ENCODE measurements at places on chromosomes 4 and X.
A peak's percentile ranks its signal among the peaks of the same experiment; 100 is the strongest.

DNA sequence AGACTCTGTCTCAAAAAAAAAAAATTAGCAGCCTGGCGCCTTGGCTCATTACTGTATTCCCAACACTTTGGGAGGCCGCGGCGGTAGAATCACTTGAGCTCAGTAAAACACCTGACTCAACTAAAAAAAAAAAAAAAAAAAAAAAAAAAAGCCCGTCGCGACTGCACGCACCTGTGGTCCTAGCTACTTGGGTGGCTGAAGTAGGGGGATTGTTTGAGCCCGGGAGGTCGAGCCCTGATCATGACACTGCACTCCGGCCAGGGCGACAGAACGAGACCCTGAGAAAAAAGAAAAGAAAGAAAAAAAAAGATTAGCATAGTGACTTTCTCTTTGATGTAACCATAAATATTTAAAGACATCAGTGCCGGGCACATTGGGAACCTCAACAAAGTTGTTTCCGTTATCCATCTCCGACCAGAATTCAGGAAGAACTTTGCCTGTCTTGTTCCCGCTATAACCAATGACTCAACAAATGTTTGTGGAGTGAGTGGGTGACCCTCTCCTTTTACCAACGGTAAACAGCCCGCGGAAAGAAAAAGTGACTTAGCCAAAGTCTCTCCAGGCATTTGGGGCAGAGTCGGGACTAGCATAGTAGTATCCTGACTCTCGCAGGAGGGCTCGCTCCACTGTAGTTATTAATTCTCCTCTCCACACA lies 553 bp upstream of the MED28 start:
- DNase-seq = no peak

- no peak for DNase-seq
These were observed 43.0 kb upstream of the GABRA2 start for GRCh38 chr4:46432923-46433322.

GRCh38 chr4:158192439-158193158 lies 17.7 kb upstream of the TMEM144 start:
- no peak for DNase-seq

GRCh38 chr4:5710961-5711478 lies at the start of gene EVC:
Gene EVC (plus strand): TSS chr4:5711201. CDS start chr4:5711381, 180 bp downstream.
- no peak for DNase-seq

GRCh38 chrX:9055354-9055753 lies 21.4 kb upstream of the FAM9B start:
- DNase-seq = no peak

GRCh38 chrX:42290608-42291007 lies 367.3 kb upstream of the CASK start:
- no peak for DNase-seq

DNA sequence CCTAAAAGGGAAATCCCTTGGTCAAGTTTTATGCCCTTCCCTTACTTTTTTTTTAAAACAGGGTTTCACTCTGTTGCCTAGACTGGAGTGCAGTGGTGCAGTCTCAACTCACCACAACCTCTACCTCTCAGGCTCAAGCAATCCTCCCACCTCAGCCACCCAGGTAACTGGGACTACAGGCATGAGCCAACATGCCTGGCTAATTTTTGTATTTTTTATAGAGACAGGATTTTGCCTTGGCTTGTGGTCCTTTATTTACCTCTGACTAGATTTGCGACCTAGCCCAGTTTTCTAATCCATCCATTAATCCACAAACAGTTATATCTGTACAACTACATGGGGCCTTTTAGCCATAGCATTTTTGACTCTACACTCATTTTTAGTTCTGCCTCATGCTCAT lies 23.7 kb downstream of the CDS1 start:
- DNase-seq = no peak

- DNase-seq = no peak
These were observed 1.8 kb downstream of the PCSK1N start for GRCh38 chrX:48833542-48834138.

- DNase-seq = no peak
These were observed 6.3 kb upstream of the ADD1 start for GRCh38 chr4:2837110-2837903.

DNA sequence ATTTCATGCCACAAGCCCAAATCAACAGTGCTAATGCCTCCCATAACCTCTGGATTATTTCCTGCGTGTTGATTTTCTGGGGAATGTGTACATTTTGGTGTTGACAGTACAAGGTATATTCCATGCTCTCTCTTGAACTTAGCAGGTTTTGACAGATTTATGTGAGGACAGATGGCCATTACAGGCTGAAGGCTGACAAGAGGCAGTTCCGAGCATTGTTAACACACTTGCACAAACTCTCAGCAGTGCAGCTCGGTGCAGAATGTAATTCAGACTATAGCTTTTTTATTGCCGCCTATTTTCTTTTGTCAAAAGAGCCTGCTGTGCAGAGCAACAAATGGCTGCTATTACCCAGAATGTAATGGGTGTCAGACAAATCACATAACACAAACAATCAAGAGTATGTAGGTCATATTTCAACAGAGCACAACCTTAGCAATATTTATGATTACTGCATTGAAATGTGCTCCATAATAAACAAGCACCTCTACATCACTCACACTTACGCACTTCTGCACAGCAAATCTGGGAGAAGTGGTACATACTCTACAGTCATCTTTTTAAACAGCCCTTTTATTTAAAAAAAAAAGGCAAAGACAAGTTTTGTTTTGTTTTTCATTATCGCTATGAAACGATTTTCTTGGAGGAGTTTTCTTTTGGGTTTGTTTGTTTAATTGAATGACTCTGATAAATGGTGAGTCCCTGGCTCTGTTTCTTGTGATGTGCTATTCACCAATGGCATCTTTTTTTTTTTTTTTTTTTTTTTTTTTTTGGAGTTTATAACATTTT lies 71.6 kb downstream of the PPARGC1A start:
- DNase-seq = no peak

DNA sequence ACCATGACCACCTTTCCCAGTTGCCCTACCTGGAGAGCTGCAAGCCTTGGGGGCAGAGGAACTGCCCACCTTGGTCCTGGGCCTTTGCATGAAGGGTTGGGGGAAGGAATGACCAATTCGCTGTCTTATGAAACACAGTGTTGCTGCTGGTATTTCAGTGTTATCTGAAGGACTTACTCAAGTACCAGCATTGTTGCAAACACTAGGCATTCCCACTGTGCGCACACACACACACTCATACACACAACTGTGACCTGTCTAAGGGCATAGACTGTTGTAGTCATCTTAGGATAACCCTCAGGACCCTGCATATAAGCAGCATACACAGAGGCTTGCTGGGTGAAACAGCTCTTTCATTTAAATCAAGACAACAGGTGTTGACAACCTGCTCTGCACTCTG lies 210.9 kb downstream of the EVC2 start:
- DNase-seq = no peak

- DNase-seq = no peak
These were observed 392.6 kb upstream of the FTHL17 start for GRCh38 chrX:31464306-31464915.

DNA sequence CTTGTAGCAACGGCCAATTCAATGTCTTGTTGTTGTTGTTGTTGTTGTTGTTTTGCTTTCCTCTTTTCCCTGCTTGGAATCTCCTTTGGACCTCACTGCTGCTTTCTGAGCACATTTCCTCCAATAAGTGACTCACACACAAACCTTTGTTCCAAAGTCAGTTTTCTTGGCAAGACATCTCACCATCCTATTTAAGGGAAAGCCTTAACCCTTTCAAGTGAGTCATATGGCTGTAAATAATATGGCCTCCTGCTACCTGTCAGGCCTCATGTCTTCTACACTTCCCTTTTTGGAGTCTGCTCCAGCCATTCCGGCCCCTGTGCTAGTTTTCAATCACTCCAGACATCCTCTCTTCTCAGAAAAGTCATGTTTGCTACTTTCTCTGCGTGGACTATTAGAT lies 79.5 kb upstream of the MAGEB10 start:
- DNase-seq = no peak

DNA sequence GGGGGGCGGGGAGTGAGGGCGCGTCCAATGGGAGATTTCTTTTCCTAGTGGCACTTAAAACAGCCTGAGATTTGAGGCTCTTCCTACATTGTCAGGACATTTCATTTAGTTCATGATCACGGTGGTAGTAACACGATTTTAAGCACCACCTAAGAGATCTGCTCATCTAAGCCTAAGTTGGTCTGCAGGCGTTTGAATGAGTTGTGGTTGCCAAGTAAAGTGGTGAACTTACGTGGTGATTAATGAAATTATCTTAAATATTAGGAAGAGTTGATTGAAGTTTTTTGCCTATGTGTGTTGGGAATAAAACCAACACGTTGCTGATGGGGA lies 1.1 kb downstream of the HTT start:
- no peak for DNase-seq

- DNase-seq = no peak
These were observed 233.9 kb upstream of the MAB21L2 start for GRCh38 chr4:150348079-150348478.

DNA sequence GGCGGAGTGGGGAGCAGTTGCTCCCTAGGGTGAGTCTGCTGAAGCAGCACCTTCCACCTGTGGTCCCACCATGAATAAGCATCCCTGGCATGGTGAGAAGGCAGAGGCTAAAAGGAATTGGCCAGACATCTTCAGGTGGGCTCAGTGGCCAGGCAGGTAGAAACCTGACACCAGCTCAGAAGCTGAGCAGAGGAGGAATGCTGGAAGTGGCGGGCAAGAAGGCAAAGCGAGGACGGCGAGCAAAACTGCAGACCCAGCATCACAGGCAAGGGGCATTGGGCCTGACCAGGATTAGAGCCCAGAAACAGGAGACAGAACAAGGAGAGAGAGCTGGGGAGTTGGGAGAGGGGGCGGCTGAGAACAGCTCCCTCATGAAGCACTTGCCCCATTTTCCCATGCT lies 25.3 kb downstream of the TSC22D3 start:
- DNase-seq = no peak

GRCh38 chr4:189355590-189355989 lies 585.1 kb upstream of the FRG1 start:
- no peak for DNase-seq

DNA sequence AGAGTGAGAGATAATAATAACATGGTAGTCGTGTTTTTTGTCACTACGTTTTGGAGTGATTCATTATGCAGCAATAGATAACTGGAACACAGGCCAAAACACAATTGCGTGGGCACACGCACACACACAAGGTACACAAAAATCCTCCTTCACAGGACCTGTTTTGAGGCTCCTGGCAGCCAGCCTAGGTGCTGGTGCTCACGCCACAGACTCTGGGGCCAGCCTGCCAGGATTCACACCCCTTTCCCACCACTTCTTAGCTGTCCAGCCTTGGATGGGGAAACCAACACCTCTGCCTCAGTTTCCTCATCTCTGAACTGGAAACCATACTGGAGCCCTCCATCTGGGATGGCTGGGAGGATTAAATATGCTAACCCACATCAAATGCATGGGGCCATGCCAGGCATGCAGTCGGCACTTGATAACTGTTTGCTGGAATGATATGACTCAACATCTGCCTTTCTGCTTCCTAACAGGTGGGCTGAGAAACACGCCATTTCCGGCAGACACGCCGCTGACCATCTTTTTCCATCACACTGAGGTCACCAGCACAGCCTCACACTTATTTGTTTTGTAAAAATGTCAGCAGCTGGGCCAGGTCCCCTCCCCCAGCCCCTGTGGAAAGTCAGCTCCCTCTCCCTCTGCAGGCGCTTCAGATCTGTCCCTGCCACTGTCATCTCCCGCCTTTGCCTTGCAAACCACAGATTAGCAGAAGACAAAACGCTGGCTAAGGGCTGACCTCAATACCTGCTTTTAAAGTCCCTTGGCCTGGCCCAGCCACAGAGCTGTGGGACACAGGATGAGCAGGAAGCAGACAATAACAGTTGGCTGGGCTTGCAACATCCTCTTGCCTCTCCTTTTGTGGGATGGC lies 237.5 kb downstream of the BCOR start:
- peak; percentile 63 for DNase-seq

GRCh38 chr4:79739912-79740311 lies 331.9 kb upstream of the GK2 start:
- DNase-seq = no peak

DNA sequence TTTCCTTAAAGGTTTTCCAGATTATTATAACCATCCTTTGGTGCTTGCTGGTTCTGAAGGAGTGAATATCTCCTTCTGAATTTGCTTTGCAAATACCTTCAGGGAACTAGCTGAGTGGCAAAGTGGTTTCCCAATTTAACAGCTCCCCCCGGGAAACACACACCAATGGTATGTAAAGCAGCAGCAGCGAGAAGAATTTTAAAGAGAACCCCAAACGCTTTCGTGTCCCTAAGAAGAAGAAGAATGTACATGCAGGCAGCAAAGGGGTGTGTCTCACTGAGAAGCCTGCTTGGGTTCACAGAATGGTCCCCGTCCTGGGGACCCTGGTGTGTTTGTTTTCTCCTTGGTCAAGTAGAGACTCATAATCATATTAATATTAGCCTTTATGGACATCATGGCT lies 4.2 kb upstream of the AKAP17A start:
- DNase-seq = no peak

DNA sequence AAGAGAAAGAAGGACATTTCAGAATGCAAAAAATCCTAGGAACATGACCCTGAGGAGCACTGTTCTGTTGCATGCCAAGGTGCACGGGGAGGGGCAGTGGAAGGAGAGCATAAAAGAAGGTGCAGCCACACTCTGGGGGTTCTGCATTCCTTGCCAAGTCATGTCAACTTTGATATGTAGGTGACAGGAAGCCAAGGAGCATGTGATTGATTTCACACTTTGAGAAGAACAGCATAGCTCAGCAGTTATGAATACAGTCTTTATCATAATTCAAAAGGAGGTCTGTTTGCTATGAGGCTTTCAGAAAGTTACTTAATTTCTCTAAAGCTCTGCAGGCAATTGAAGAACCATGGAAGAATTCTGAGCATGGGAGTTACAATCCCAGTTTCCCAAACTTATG lies 50.6 kb downstream of the SCFD2 start:
- no peak for DNase-seq

DNA sequence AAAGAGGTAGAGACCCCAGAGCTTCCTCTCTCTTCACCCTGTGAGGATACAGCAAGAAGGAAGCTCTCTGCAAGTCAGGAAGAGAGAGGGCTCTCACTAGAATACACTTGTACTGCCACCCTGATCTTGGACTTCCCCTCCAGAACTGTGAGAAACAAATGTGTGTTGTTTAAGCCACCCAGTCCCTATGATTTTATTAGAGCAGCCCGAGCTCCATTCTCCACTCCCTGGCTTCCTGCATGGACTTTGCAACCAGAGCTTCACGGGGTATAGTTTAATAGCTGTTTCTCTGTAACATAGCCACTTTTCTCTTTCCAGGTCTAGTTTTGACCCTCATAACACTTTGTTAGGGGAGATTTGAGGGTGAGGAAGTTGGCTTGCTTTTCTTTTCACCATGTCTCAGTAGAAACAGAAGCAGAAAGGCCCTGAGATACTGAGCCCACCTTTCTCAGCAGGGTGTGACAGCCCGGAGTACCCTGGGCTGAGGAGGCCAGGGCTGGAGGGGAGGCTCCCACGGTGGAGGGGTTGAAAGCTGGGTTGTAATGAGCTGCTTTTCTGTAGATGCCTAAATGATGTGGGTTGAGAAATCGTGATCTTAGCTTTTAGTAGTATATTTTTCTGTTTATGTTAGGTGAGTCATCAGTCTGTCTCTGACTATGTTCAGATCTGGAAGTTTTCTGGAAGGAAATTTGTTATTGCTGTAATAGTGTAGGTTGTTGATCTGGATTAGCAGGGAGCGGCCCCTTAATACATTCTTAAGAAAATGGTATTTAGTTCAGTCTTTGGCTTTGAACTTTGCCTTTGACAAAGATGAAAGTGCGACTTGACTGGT lies 118.6 kb downstream of the PTTG2 start:
- no peak for DNase-seq

- no peak for DNase-seq
These were observed 50.8 kb downstream of the LRP2BP start for GRCh38 chr4:185344743-185345538.

All from stimulated activated CD4-positive, alpha-beta T cell treated with anti-CD3 and anti-CD28 coated beads, Interleukin-15, amount 100 ng/mL, for 1 hour (primary cell).